NCI-H2029 treated with DMSO at 0.1 percent for 48 hours (cell line): ENCODE measurements at places on chromosomes 2 and 18.

- DNase-seq = no peak
Observed at GRCh38 chr2:234571620-234572407, 74.9 kb upstream of the ARL4C start.

- no peak for DNase-seq
Observed at GRCh38 chr2:137194111-137194510, 428.8 kb downstream of the THSD7B start.

DNA sequence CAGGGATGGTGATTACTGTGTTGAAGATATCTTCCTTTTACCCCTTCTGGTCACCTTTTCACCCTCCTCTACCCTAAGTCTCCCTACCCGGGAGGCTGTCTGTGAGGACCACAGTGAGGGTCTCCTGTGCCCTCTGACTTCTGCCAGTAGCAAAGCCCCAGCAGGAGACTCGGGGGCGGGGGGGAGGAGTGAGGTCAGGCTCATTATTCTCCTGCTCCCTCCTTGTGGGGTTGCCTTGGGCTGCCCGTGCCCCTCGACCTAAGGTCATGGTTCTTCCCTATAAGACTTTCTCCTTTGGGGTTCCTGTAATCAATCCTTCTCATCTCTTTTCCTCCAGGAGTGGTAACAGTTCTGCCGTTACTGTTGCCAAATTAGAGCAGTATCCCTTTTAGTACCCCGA, 65.5 kb downstream of the GREB1L start:
- no peak for DNase-seq

- DNase-seq = no peak
Observed at GRCh38 chr2:201918616-201919307, 112.4 kb downstream of the CDK15 start.

DNA sequence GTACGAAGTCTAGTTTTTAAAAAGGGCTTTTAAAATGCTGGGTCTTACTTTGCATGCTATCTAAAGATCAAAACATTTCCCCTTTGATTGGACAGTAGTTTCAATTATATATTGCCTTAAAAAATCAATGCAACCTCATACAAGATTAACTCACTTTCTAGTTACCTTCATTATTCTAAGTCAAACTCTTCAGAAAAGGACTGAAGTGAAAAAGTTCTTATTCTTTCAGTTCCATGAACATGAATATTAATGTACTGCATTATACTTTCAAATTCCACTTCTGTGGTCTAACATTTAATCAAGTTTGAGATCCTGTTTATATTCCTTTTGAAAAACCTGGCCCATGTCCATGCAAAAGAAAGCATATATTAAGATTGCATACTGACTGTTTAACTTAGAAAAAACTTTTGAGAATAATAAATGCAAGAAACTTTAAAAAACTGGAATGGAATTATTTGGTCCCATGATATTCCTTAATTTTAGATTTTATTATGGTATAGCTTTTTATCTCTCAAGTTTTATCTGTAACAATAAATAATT, 11.2 kb upstream of the ENOSF1 start:
- no peak for DNase-seq

DNA sequence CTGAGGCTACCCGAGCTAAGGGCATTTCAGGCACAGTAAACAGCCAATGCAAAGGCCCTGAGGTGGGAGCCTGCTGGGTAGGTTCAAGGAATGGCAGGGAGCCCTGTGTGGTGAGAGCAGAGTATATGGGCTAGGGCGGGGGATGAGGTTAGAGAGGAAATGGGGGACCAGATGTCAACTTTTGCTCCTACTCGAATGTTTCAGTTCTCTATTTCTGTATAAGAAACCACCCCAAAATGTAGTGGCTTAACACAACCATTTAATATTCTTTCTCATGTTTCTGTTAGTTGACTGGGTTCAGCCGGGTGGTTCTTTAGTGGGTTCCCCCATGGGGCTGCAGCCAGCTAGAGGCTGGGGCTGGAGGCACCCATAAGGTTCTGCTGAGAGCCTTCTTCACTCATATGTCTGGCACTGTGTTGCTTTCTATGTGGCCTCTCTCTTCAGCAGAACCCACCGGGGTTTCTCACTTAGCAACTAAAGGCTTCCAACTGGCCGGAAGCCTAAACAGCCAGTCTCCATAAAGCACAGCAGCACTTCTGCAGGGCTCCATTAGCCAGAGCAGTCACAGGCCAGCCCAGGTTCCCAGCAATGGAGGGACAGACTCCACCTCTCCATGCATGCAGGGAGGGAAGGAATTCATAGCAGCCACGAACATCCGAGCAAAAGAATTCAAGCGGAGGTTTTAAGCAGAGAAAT, 5.6 kb upstream of the ATOH8 start:
- DNase-seq = no peak

DNA sequence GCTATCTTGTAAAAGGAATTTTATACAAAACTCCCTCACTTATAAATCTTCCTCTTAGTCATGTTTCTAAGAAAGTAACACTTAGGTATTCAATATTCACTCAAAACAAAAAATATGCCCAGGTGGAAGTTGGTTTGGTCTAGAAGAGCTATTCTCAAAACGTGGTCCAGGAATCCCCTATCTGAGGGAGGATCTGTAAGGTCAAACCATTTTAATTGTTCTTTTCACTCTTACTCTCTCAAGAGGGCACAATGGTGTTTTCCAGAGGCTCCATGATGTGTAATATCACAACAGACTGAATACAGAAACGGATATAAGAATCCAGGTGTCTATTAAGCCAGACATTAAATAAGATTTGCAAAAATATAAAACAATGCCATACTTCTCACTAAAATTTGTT, 9.9 kb downstream of the MOB1A start:
- DNase-seq = no peak

GRCh38 chr2:178457390-178457886, 6.3 kb downstream of the PJVK start:
- DNase-seq = no peak

GRCh38 chr2:158723921-158724802, 71.0 kb upstream of the DAPL1 start:
- DNase-seq = no peak

DNA sequence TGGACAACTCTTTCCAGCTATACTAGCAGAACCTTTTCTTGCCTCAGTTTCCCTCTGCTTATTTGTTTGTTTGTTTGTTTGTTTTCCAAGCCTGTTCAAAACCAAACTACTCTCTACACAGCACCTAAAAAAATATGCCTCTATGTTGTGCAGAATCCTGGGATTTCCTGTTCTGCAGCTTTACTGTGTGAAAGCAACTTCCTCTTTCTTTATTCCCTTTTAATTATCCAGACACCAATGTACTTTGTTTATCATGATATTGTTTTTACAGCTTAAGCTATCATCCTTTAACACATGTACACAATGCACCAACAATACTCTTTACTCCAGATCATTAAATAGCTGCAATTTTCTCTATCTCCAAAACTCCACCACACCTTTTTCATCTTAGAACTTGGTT, 259.5 kb downstream of the EPHA4 start:
- no peak for DNase-seq

DNA sequence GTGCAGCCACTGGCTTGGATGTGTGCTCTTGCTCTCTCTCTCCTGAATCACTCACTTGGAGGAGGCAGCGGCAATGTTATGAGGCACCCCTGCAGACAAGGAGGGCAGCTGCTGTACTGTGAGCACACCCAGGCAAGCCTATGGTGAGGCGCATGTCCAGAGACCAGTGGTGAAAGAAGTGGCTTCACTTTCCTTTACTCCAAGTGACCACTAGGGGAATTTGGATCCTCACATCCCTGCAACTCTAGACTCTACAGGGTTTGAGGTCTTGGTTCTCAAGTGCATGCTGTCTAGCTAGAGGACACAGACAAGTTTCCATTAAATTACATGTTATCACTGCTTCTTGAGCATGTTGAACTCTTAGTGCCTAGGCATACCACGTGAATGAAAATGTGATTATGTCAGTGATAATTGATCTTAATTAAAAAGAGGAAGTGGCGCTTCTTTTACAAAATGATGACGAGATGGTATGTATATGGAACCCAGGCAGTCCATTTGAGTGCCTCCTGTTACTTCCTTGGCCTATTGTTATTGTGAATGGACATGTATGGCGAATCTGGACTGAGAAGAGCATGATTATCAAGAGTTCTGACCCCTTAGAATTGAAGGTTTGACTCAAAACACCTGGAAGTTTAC, 181.0 kb upstream of the CDH2 start:
- DNase-seq = no peak

DNA sequence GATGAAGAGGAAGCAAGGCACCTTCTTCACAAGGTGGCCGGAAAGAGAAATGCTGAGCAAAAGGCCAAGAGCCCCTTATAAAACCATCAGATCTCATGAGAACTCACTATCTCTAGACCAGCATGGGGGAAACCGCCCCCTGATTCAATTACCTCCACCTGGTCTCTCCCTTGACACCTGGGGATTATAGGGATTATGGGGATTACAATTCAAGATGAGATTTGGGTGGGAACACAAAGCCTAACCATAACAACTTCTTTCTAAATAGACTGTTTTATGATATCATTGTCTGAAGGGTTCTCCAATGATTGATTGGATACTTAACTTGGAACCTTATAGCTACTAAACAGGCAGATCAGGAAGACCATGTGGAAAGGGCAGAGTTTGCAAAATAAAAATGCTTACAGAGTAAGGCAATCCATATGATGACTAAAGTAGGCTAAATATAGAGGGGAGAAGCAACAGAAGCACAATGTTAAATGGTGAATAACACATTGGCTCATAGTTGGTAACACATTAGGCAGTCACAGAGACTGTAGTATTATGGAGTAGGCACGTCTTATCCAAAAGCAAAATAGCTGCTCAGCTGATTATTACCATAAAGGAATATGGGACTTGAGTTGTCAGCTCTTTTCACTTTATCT, 179.0 kb downstream of the BARD1 start:
- no peak for DNase-seq
